ENCODE measurements at places on chromosomes 7 and 10.

GRCh38 chr10:75956624-75957023 lies 525.2 kb downstream of the LRMDA start:
- no peak for DNase-seq

DNA sequence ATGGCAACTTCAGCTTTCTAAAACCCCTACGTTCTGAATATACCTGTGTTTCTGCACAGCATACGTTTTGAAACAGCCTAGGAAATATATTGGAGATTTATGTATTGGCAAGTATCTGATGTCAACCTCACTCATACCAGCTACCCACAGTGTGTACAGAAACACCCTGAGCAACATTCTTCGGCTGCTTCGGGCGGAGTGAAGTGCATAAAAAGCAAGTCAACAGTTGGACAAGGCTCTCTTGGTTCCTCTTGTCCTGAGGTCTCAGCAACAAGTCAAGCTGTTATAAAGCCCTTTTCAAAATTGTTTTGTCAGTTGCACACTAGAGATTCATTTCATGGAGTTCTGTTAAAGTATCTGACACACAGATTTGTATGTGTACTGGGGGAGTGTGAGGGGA lies 40.0 kb upstream of the PAPSS2 start:
- no peak for DNase-seq

- DNase-seq: peak; percentile 47
These were observed 30.0 kb downstream of the MAT1A start for GRCh38 chr10:80259405-80259871.

GRCh38 chr10:75655791-75656451 lies 224.5 kb downstream of the LRMDA start:
- no peak for DNase-seq

DNA sequence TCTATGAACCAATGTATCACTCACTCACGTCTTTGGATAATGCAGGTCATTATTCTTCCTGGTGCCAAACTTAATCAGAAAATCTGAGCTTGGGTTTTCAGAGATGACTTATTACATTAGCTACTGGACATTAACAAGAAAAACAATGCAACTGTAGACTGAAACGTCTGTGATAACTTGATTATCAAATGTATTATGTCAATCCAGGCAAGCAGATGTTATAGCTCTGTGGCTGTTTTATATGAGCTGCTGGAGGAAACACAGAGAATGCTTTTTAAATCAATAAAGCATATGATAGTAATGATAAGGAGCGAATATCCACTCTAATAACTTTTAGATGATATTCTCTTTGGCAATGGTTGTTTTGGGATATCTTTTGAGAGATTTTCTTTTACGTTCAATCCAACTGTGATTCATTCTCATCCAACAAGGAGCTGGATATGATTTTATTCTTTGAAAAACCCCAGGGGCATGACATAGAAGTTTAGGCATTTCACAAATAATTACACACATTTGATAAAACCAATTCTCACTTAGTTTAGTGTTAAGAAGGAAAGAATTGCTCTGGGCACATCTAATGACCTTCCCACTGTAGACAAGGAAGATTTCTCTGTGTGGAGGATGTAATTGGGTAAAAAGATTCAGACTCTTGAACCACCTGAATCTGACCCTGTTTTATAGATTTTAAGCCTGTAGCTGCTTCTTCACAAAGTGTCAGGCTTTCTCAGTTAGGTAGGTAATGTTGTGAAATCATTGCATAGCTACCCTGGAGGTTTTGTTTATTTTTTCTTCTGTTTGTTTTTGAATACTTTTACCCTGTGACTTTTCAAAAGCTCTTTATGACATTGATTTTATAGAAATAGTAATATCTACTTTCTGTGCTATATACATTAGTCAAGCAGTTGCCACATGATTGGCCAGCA lies 1124.7 kb downstream of the DNAJB9 start:
- DNase-seq: no peak

DNA sequence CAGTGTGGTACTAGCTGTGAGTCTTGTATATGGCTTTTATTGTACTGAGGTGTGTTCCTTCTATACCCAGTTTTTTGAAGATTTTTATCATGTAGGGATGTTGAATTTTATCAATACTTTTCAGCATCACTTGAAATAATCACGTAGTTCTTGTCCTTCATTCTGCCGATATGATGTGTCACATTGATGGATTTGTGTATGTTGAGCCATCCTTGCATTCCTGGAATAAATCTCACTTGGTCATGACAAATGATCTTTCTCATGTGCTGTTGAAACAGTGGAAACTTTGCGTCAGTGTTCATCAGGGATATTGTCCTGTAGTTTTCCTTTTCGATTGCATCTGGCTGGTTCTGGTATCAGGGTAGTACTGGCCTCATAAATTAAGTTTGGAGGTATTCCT lies 7.1 kb upstream of the PRKAR1B start:
- DNase-seq: no peak

DNA sequence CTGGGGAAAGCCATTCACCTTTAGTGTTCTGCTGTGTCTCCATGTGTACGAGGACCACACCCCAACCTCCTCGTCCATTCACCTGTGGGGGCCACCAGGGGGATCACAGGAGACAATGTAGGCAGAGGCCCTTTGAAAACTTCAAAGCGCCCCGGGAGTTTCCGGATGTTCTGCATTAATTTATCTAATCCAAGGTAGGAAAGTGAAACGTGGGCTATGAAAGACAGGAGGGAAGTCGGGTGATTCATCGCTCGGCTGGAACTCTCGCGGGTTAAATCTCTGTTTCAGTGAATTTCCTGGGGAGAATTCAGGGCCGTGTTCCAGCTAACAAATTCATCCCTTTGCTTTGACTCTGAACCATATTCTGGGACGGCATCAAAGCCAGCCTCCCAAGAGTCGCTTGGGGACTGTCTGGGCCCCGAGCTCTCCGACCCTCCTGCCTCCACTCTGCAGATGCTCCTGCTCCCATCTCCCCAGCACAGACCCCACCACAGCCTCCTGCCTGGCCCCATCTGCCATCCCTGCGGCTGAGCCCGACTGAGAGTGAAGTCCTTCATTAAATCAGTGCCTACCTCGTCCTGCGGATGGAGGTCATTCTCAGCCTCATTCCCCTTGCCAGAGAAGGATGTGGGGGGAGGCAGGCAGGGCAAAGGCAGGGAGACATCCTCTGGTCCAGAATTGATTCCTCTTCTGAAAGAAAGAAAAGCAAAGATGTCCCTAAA lies 114.1 kb upstream of the CARD11 start:
- DNase-seq: no peak

DNA sequence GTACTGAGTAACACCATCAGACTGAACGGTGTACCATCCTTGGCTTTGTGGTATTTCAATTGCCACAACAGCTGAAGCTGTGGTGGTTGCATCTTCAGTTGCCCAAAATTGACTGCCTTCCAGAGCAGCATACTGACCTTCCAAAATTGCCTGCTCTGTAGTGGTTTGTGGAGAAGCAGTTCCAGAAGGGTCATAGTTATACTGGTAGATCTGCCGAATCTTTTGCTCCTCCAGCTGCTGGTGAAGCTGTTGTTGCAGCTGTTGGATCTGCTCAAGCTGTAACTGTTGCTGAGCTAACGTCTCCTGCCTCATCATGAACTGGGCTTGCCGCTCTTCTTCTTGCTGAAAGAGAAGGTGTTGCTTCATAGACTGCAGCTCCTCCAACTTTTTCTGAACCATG lies 212.2 kb downstream of the PCLO start:
- no peak for DNase-seq

GRCh38 chr10:11742009-11742778 lies at the start of gene ECHDC3:
Gene ECHDC3, plus strand, starts transcription at chr10:11742382. Its CDS starts 195 bp downstream, at chr10:11742577.
- peak; percentile 89 for DNase-seq

- DNase-seq: peak; percentile 91
These were observed 781 bp upstream of the GRM8 start for GRCh38 chr7:127253281-127254162.

All from endodermal cell (in vitro differentiated cells).